Retinal pigment epithelial cell (primary cell): ENCODE measurements at places on chromosomes 4 and X.
A peak's percentile ranks its signal among the peaks of the same experiment; 100 is the strongest.

DNA sequence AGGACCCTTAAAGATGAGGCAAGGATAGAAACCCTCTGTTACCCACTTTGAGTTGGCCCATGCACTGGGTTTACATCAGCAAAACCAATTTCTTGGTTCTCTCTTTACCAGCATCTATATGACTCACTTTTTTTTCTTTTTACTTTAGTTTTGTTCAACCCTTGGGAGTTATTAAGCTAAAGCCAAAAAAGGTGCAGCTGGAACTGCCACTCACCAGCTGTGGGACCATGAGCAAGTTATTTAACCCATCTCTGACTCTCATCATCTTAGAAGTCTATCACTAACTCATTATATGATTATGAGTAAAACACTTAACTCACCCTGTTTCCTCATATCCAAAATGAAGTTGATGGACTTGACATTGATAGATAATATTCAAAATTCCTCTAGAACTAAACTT is 53.4 kb downstream of the GABRB1 start:
- DNase-seq = no peak

GRCh38 chr4:182764642-182765041 is 152.5 kb downstream of the DCTD start:
- DNase-seq = no peak

GRCh38 chr4:137656661-137657060 is 124.4 kb upstream of the PCDH18 start:
- no peak for DNase-seq

- DNase-seq = no peak
Observed at GRCh38 chrX:73668779-73669178, 105.8 kb downstream of the CHIC1 start.

DNA sequence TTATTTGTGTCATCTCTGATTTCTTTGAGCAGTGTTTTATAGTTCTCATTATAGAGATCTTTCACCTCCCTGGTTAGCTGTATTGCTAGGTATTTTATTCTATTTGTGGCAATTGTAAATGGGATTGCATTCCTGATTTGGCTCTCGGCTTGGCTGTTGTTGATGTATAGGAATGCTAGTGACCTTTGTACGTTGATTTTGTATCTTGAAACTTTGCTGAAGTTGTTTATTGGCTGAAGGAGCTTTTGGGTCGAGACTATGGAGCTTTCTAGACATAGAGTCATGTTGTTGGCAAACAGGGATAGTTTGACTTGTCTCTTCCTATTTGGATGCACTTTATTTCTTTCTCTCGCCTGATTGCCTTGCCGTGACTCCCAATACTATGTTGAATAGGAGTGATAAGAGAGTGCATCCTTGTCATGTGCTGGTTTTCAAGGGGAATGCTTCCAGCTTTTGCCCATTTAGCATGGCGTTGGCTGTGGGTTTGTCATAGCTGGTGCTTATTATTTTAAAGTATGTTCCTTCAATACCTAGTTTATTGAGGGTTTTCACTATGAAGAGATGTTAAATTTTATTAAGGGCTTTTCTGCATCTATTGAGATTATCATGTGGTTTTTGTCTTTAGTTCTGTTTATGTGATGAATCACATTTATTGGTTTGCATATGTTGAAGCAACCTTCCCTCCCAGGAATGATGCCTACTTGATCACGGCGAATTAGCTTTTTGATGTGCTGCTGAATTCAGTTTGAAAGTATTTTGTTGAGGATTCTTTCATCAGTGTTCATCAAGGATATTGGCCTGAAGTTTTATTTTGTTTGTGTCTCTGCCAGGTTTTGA is 72.7 kb upstream of the BOD1L1 start:
- no peak for DNase-seq

GRCh38 chr4:47530801-47531200 is 45.7 kb downstream of the ATP10D start:
- no peak for DNase-seq

DNA sequence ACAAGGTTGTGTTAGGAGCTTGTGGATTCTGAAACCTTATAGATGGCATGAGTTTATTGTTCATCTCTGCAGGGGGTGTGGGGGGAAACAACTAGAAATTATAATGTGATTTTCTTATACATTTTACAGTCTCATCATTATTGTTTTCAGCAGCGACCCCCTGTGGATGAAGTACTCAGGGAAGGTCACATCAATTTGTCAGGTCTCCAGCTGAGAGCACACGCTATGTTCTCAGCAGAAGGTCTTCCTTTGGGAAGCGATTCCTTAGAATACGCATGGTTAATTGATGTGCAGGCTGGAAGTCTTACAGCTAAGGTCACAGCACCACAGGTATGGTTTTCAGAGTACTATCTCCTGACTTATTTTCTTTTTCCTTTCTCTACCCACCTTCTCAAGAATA is 72.2 kb downstream of the BLTP1 start:
- DNase-seq = no peak

DNA sequence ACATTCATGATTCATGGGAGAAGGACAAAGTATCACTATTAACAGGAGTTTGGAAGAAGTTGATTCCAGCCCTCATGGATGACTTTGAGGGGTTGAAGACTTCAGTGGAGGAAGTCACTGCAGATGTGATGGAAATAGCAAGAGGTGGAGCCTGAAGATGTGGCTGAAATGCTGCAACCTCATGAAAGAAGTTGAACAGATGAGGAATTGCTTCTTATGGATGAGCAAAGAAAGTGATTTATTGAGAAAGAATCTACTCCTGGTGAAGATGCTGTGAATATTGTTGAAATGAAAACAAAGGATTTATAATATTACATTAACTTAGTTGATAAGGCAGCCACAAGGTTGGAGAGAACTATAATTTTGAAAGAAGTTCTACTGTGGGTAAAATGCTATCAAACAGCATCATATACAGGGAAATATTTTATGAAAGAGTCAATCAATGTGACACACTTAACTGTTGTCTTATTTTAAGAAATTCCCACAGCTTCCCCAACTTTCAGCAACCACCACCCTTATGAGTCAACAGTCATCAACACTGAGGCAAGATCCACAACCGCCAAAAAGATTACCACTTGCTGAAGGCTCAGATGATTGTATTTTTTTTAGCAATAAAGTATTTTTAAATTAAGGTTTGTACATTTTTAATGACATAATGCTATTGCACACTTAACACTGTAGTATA is 302.6 kb downstream of the CBLL2 start:
- no peak for DNase-seq

DNA sequence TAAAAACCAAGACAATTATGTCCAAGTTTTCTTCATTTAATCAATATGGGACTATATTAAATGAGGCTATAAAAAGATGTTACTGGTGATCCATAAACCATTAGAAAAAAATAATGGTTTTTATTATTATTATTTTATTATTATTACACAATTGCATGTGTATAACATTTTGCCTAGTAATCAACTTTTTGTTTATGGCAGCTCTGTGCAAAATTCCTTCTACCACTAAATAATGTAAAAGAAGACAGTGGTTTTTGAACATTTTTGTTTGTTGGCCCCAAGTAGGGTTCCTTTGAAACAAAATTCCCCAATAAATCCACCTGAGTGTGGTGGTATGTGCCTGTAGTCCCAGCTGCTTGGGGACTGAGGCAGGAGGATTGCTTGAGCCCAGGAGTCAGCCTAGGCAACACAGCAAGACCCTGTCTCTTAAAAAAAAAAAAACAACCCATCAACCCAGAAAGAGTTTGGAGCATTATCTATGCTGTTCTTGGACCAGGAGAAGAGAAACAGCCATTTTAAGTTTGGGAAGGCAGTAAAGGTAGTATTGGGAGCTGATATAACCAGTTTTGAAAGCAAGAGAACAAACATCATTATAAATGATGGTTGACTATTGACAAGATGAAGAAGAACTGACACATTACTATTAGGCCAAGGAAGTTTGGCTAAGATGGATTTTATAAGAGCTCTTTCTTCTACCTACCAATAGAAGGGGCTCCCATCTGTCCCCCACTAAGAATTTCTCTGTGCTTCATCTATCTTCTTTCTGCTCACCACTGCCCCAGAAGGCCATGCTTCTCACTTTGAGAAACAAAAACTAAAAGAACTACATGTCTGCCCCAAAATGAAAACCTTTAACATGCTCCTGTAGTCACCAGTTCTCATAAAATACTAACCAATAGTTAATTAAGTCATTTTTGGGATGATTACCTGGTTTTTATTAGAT is 2.2 kb downstream of the TMEM156 start:
- DNase-seq = no peak

GRCh38 chrX:113594123-113594841 is 753.7 kb upstream of the AMOT start:
- peak; percentile 45 for DNase-seq

DNA sequence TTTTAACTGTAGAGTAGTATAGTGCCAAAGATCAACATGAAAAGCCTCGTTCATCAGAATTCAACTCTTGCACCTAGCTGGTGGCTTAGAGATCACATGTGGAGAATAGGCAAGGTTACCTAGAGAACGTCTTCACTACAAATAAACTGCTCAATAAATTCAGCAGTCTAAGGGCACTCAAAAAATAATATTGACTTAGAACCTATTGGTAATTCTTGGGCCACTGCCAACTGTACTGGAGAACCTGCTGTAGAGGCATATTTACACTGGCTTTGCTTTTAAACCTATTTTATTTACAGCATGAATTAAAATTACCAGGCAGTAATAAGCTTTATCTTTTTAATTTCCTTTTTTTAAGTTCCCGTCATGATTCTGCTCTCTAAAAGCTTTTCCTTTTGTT is 343.7 kb downstream of the PDHA2 start:
- DNase-seq = no peak

GRCh38 chr4:20319825-20320612 is 68.3 kb downstream of the SLIT2 start:
- DNase-seq = no peak

GRCh38 chr4:38119668-38120385 is 159.6 kb downstream of the PTTG2 start:
- no peak for DNase-seq

GRCh38 chr4:182142176-182143085 is 100.8 kb upstream of the TENM3 start:
- no peak for DNase-seq

GRCh38 chr4:127138586-127138985 is 494.2 kb upstream of the INTU start:
- DNase-seq = no peak

DNA sequence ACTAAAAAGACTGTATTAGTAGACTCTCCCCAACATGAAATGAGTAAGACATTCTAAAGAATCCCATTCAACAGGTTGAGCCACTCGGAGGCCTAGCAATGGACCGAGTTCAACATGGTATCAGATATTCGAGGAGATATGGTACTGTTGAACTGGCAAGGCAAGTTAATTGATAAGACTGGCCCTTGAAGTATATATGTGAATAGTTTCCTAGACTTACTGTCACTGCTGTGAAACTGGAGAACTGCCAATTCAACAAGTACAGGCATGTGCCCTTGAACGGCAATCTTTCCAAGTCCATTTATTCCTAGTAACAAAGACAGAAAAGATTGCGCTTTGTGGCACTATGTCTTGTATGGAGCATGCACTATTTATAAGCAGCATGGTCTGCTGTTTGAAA is 24.4 kb downstream of the FAT1 start:
- no peak for DNase-seq

GRCh38 chr4:48252313-48252712 is 17.3 kb downstream of the TEC start:
- DNase-seq = no peak

DNA sequence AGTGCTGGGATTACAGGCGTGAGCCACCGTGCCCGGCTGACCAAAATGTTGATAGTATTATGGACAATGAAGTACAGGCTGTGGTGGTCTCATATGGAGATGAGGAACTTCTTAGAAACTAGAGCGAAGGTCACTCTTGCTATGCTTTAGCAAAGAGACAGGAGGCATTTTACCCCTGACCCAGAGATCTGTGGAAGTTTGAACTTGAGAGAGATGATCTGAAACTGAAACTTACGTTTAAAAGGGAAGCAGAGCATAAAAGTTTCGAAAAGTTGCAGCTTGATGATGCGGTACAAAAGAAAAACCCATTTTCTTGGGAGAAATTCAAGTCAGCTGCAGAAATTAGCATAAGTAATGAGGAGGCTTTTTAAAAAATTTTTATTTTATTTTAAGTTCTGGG is 8.5 kb upstream of the CTAG2 start:
- DNase-seq = no peak

DNA sequence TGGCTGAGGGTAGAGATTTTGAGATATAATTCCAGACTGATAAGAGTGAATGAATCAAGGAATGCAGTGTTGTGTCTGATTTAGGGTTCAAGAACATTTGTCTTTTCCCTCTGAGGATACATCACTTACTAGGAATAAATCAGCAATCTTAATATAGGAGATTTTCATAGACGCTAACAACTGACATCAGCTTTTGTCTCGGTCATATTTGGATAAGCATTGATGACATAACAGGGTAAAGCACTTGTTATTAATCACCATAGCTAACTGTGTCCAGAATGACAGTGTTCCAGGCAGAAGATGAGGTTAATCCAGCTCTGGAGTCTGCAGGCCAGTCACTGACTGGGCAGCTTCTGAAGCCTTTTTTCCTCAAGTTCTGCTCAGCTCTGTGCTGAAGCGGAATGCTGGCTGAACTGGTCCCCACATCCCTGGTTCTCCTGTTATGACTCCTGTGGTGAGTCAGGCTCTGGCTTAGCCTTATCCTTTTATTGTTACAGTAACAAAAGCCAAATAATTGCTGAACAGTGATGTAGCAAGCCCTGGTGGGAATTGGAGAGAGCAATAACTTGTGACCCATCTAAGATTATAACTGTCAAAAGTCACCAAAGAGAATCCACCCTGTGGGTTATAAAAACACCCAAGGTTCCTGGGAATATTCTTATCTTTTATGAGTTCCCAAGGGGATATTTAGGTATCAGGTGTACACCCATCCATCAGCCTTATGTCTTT is 41.8 kb downstream of the FNIP2 start:
- DNase-seq = peak; percentile 99

DNA sequence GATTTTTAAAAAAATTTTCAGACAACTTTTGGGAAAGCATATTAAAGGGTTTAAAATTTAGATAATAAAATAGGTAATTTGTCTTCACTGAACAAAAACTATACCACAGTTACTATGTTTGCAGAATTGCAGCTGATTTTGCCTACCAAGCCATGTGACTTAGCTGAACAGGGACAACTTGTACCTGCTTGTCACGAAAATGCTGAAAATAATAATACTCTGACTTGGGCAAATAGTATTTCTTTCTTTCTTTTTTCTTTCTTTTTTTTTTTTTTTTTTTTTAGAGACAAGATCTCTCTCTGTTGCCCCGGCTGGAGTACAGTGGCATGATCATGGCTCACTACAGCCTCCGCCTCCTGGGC is 225.2 kb upstream of the PPP1R2C start:
- no peak for DNase-seq

DNA sequence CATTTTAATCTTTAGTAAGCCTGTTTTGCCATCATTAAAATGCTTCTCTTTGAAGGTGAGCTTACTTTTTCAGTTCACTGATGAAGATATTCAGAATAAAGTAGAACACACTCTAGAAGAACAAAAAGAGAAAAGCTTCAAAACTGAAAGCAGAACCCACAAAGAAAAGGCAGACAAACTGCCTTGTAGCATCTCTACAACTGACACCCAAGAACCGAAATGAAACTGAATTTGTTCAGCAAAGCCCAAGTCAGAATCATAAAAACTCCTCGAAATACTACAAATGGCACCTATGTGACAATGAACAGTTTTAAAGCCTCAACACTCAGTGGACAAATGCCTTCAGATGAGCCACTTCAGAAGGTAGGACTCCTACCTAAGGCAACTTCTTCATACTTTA is 83.6 kb downstream of the MAML3 start:
- no peak for DNase-seq

- DNase-seq = peak; percentile 69
Observed at GRCh38 chr4:65670331-65671031, at the start of gene EPHA5. TSS of gene EPHA5 (minus strand) at chr4:65670489. CDS start at chr4:65669742, 747 bp downstream.

- DNase-seq = no peak
Observed at GRCh38 chr4:121785479-121785878, 15.6 kb upstream of the EXOSC9 start.
